ENCODE measurements at places on chromosomes 11 and 22.

DNA sequence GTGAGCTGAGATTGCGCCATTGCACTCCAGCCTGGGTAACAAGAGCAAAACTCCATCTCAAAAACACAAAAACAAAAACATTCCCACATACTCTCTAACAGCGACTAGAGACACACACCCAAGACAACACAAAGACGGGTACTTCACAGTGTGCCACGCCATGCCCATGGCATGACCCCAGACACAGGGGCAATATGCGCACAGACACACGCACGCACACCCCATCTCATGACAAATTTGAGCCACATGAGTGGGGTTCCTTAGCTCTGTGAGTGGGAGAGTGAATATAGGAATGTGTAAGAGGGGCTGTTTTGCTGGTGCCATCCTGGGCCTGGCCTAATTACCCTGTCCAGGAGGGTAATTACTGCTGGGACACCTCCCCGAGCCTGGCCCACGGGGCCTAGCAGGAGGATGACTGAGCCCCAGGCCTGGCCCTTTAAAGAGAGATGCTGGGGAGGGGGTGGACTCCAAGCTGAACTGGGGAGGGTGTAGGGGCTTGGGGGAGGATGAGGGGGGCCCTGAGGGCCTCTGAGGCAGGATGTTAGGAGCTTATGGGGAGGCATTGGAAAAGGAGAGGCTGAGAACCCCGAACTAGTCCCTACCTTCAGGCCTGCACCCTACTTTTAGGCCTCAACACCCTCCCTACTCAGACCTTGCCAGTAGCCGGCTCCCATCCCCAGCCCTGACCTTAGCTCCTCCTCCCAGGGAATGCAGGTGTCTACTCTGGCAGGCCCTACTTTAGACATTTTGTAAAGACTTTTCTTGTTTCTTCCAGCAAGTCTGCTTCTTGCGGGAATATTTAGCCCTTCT lies 1.5 kb downstream of the LTBP3 start:
- no peak for DNase-seq

GRCh38 chr11:12143461-12144258 lies 33.3 kb downstream of the MICAL2 start:
- no peak for DNase-seq

DNA sequence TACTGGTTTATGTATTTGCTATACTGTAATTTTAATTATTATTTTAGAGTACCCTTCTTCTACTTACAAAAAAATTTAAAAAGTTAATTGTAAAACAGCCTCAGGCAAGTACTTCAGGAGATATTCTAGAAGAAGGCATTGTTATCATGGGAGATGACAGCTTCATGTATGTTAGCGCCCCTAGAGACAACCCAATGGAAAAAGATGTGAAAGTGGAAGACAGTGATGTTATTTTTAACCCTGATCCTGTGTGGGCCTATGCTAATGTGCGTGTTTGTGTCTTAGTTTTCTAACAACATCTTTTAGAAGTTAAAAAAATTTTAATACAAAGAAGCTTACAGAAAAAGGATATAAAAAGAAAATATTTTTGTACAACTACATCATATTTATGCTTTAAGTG lies 205.0 kb downstream of the FAM76B start:
- no peak for DNase-seq

GRCh38 chr22:33544707-33545106 lies 375.6 kb downstream of the LARGE1 start:
- DNase-seq = peak; percentile 23

GRCh38 chr11:57311109-57311936 lies 13.4 kb downstream of the TNKS1BP1 start:
- DNase-seq = peak; percentile 79

GRCh38 chr11:64848214-64848825 lies 3.9 kb upstream of the CDC42BPG start:
- DNase-seq = no peak

GRCh38 chr11:34899633-34900016 lies 16.6 kb downstream of the APIP start:
- DNase-seq = peak; percentile 13
